ENCODE measurements at places on chromosomes 6 and 20. TPM values are rescaled to one million over a fixed set of nuclear protein-coding genes. Genes with fewer than 3 reads are reported as not detected.

HUS1B gene
- total RNA-seq = 0.72 TPM

PNISR gene
- total RNA-seq = 86.4 TPM

FRK gene
- 0.08 TPM for total RNA-seq

TAF11 gene
- total RNA-seq = 45.9 TPM

CLVS2 gene
- total RNA-seq = 0.28 TPM

RSPH4A gene
- total RNA-seq = 1.3 TPM

SLC4A11 gene
- 30.6 TPM for total RNA-seq

TENT5A gene
- total RNA-seq = 2.3 TPM

PRR18 gene
- 1.1 TPM for total RNA-seq

C20orf204 gene
- total RNA-seq = 14.2 TPM

TAAR5 gene
- total RNA-seq = not detected

DNA sequence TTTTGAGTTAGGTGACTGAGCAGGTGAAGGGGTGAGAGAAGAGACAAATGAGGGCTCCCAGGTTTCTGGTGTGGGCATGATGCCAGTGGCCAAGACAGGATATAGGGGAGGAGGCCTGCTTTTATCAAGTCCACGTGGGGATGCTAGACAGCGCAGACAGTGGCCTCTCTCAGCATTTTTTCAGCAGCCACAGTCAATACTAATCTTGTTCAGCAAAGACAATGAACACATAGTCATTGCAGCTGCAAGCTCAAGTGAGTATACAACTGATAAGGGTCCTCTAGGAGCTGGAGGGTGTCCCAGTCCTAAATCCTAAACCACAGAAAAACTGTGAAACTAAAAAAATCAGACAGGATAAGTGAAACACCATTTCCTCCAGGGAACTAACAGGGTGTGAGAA, 48.6 kb downstream of the UQCC1 start:
- H3K27ac ChIP-seq = no peak overlapping the region
- H3K4me3 ChIP-seq = no peak overlapping the region
- DNase-seq = no peak

DNA sequence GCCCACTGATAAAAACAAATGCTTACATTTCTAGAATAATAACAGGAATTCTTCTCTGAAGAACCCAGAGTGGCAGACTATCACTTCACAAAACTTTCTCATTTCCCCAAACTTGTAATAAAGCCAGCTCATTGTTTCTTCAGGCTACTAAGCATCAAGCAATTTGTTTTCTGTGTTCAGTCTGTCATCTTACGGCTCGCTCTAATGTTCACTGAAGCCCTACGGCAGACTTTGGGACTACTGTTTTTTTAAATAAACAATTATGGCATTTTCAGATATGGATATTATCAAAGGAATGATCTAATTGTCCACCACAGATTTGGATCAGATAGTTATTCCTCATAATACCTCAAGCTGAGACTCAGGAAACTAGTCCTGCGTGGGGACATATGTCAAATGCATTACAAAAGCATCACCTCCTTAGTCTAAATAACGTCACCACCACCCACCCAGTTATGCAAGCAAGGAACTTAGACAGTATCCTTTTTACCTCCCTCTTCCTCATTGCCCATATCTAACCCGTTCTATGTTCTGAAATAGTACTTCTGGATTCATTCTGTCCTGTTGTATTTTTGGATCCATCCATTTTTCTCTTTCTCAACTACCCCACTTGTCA, 415.1 kb downstream of the PLCB1 start:
- H3K36me3 ChIP-seq = no peaks in the 10 kb centered on the region
- peaks cover 2% of the 10 kb centered on the region for H3K4me1 ChIP-seq
- H3K4me3 ChIP-seq = no peak overlapping the region
- peaks cover 2% of the 10 kb centered on the region for H3K27me3 ChIP-seq
- no peak for DNase-seq

DNA sequence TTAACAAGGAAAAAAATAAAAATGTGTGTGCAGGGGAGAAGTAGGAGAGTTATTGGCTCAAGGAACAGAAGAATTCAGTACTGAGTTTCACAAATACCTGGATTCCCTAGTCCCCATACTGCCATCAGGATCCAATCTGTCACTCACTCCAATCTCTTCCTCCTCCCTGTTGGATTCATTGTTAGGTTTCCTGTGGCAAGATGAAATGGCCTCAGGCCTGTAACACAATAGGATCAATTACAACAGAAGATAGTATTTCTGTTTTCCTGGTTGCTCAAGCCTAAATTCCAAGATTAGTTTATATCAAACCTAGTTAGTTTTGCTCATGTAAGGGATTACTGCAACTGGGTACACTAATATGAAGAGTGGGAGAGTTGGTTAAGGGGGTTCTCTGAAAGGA, 24.4 kb downstream of the HCRTR2 start:
- no peak for DNase-seq
- H3K4me1 ChIP-seq = no peaks in the 10 kb centered on the region
- H3K27me3 ChIP-seq = no peaks in the 10 kb centered on the region

DNA sequence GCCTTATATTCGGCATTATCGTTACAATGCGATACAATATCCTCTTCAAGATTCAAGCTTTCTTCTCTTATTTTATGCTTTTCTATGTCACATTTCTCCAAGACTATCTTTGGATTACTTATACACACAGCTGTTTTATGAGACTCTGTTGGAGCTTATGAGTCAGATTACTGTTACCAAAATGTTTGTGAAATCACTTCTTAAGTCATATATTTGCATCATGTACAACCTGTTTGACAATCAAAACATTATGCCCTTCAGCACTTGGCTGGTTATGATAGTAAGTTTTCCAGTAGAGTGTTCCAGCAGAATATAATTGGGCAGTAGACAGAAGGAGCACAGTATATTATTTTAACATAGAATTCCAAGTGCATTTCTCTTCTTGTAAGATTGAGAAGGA, 35.2 kb downstream of the BMP6 start:
- no peak overlapping the region for H3K27ac ChIP-seq
- no peaks in the 10 kb centered on the region for H3K4me1 ChIP-seq
- H3K36me3 ChIP-seq = no peaks in the 10 kb centered on the region
- no peaks in the 10 kb centered on the region for H3K27me3 ChIP-seq

- H3K36me3 ChIP-seq = no peaks in the 10 kb centered on the region
- H3K4me3 ChIP-seq = no peak within 1 kb of the TSS
- H3K27ac ChIP-seq = no peak within 1 kb of the TSS
- peaks cover 2% of the 10 kb centered on the region for H3K4me1 ChIP-seq
- H3K27me3 ChIP-seq = peaks cover 15% of the 10 kb centered on the region
Observed at GRCh38 chr20:21397341-21398108, at the start of gene NKX2-4. Gene NKX2-4, minus strand, starts transcription at chr20:21397526. Its CDS starts 127 bp downstream, at chr20:21397399.

DNA sequence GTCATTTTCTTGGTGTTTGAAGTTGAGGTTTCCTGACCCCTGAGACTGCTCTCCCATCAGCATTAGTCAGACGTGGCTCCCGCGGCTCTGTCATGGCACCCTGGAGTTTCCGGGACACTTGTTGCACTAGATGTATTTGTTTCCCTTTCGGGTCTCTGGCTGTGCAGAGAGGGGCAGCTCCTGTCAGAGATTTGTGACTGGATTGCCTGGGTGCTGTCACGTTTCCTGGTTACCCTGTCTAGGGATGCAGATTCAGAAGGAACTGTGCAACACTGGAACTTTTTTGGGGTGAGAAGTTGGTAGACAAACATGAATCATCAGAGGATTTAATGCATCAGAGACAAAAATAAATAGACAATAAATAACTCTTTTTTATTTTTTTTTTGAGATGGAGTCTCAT, 431.8 kb upstream of the MAN1A1 start:
- DNase-seq = no peak
- no peaks in the 10 kb centered on the region for H3K36me3 ChIP-seq
- no peak overlapping the region for H3K27ac ChIP-seq
- H3K4me1 ChIP-seq = peaks cover 11% of the 10 kb centered on the region
- H3K27me3 ChIP-seq = peaks cover 2% of the 10 kb centered on the region

GRCh38 chr6:22119500-22119899, 177.3 kb downstream of the PRL start:
- H3K27ac ChIP-seq = no peak overlapping the region
- no peaks in the 10 kb centered on the region for H3K4me1 ChIP-seq
- H3K27me3 ChIP-seq = no peaks in the 10 kb centered on the region
- no peak for DNase-seq
- H3K4me3 ChIP-seq = no peak overlapping the region
- H3K36me3 ChIP-seq = peaks cover 18% of the 10 kb centered on the region

- DNase-seq = no peak
- no peak overlapping the region for H3K27ac ChIP-seq
- peaks cover 4% of the 10 kb centered on the region for H3K4me1 ChIP-seq
- no peaks in the 10 kb centered on the region for H3K36me3 ChIP-seq
Observed at GRCh38 chr20:17849901-17850683, 118.5 kb downstream of the SNX5 start.

DNA sequence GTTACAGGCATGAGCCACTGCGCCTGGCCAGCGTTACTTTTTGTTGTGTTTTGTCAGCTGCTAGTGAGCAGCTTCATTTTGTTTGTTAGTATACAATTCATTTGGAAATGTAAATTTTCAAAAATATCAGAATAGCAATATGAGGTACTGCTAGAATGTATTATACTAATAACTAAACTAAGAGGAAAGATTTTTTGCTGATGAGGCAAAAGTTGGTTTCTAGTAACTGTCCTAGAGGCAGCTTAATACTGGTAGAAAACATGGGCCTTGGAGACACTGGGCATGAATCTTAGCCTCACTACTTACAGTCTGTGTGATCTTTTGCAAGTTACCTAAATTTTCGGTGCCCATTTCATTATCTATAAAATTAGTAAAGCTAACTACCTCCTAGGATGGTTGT, 24.1 kb downstream of the TTK start:
- H3K27me3 ChIP-seq = peaks cover 3% of the 10 kb centered on the region
- no peak overlapping the region for H3K27ac ChIP-seq
- no peaks in the 10 kb centered on the region for H3K4me1 ChIP-seq
- no peak for DNase-seq
- no peak overlapping the region for H3K4me3 ChIP-seq

GRCh38 chr6:91860541-91861335, 1273.9 kb upstream of the MAP3K7 start:
- H3K27me3 ChIP-seq = no peaks in the 10 kb centered on the region
- H3K27ac ChIP-seq = peak overlapping the region; percentile 98
- peaks cover 58% of the 10 kb centered on the region for H3K4me1 ChIP-seq
- H3K4me3 ChIP-seq = no peak overlapping the region
- peak; percentile 28 for DNase-seq
- no peaks in the 10 kb centered on the region for H3K36me3 ChIP-seq

DNA sequence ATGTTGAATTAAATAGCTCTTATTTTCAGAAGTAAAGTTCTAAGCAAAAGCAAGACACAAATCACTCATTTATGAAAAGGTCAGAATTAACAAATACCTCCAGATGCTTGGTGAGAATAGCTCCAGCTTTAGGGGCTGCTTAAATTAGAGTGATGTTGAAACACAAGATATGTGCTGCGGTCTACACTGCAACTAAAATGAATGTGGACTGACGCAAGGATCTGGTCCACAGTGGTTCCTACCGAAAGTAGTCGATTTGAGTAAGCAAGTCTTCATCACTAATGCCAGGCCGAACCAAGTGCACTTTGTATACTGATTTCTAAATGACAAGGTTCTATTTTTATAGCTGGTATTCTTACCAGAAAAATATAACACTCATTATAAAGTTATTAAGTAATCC, 96.3 kb downstream of the PRDM1 start:
- DNase-seq = no peak
- peaks cover 4% of the 10 kb centered on the region for H3K4me1 ChIP-seq
- no peaks in the 10 kb centered on the region for H3K36me3 ChIP-seq
- H3K27me3 ChIP-seq = peaks cover 2% of the 10 kb centered on the region

- H3K27me3 ChIP-seq = peaks cover 4% of the 10 kb centered on the region
- no peaks in the 10 kb centered on the region for H3K4me1 ChIP-seq
- H3K4me3 ChIP-seq = no peak overlapping the region
- H3K27ac ChIP-seq = no peak overlapping the region
- DNase-seq = no peak
Observed at GRCh38 chr6:159577564-159577963, 115.5 kb downstream of the SOD2 start.

DNA sequence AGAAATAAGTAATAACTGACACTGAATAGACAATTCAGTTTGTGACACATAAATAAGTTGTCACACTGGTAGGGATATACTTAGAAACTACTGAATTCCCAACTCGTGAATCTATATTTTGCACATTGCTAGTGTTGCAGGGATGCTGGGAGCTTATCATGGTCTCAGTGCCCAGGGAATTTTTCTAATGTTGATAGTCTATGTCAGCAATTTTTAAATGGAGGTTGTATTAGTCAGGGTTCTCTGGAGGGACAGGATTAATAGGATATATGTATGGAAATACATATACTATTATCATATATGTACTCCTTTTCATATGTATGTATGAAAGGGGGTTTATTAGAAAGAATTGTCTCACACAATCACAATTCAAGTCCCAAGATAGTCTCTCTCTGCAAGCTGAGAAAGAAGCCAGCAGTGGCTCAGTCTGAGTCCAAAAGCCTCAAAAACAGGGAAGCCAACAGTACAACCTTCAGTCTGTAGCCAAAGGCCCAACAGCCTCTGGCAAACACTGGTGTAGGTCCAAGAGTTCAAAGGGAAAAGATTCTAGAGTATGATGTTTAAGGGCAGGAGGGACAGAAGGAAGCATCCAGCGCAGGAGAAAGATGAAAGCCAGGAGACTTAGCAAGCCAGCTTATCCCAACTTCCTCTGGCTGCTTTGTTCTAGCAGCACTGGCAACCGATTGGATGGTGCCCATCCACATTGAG, 980.9 kb upstream of the GJE1 start:
- H3K27me3 ChIP-seq = peaks cover 2% of the 10 kb centered on the region
- H3K4me3 ChIP-seq = no peak overlapping the region
- H3K4me1 ChIP-seq = no peaks in the 10 kb centered on the region
- no peak for DNase-seq

GRCh38 chr6:125066964-125067363, 86.6 kb upstream of the TPD52L1 start:
- no peak overlapping the region for H3K27ac ChIP-seq
- no peak for DNase-seq
- no peaks in the 10 kb centered on the region for H3K4me1 ChIP-seq
- H3K4me3 ChIP-seq = no peak overlapping the region
- H3K27me3 ChIP-seq = no peaks in the 10 kb centered on the region

DNA sequence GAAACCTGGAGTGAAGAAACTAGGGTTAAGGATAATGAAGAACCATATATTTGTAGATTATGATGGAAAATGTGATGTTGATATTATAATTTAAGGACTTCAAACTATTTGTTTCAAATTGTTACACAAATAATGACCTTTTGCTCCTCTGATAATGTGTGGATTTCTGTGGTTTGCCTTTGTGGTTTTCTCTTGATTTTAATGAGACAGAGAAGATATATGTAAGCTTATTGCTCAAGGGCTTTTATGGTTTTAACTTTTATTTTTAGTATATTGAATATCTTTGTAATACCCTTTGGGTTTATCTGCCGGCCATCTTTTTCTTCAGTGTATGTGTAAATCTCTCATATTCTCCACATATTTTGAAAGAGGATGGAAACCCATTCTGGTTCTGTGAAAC, 362.3 kb downstream of the RIMS1 start:
- H3K36me3 ChIP-seq = no peaks in the 10 kb centered on the region
- H3K4me1 ChIP-seq = no peaks in the 10 kb centered on the region
- H3K27ac ChIP-seq = no peak overlapping the region
- H3K27me3 ChIP-seq = no peaks in the 10 kb centered on the region
- no peak overlapping the region for H3K4me3 ChIP-seq

GRCh38 chr6:26056583-26057350, 30.5 kb upstream of the HFE start:
- no peaks in the 10 kb centered on the region for H3K36me3 ChIP-seq
- H3K27me3 ChIP-seq = peaks cover 5% of the 10 kb centered on the region
- peak overlapping the region; percentile 96 for H3K4me3 ChIP-seq
- H3K27ac ChIP-seq = peak overlapping the region; percentile 94
- peak; percentile 17 for DNase-seq

Data from endothelial cell (in vitro differentiated cells).